ENCODE measurements at places on chromosomes 2 and 18.

DNA sequence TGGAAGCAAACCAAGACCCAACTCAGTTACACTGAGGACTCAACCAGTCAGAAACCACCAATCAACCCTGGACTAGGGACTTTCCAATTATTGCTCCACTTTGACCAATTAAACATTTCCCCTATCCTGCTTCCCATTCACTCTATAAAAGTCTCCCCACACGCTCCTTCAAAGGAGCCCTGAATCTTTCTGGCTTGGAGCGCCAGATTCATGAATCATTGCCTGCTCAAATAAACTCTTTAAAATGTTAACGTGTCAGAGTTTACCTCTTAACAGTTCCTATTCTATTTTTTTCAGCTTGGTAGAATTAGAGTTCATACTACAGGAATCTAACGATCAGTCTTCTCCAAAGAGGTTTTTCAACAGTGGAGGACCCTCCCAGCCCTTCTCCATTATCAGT is 20.7 kb upstream of the SULT1C2 start:
- no peak for DNase-seq

- DNase-seq = no peak
Observed at GRCh38 chr2:88114889-88115288, 13.0 kb downstream of the FABP1 start.

- no peak for DNase-seq
Observed at GRCh38 chr18:72752220-72752619, 115.6 kb downstream of the NETO1 start.

DNA sequence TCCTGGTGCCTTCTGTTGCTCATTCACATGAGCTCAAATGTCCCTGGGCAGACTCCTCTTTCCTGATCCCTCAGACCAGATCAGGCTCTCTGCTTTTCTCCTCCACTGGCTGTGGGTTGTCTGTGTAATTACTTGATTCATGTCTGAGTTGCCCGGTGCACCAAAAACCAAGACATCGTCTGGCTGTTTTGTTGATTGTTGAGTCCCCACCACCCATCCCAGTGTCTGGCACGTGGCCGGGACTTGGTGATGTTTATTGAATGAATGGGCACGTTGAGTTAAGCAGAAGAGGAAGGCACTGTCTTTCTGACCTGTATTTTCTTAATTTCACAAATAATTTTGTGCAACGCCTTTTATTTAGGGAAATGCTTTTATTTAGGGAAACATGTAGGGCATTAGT is 499.1 kb upstream of the HS6ST1 start:
- DNase-seq = no peak

DNA sequence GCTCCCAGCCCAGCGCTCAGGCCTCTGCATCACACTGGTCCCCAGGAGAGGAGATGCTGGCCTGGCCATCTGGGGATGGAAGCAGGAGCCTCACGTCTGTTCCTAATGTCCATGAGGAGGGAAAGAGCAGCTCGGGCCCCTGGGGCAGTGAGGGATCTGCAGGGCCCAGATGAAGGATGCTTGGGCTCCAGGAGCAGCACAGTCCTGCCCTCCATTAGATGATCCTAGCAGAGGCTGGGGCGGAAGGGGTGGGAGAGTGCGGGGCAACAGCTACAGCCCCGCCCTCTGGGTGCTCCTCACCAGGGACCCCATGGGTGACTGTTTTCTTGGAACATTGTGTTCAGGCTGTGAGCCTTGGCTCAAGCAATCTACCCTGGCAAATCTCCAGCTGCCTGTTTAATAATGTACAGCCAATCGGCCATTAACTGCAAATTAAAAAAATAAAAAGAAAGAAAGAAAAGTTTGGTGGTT is 49.7 kb downstream of the TNS1 start:
- no peak for DNase-seq

DNA sequence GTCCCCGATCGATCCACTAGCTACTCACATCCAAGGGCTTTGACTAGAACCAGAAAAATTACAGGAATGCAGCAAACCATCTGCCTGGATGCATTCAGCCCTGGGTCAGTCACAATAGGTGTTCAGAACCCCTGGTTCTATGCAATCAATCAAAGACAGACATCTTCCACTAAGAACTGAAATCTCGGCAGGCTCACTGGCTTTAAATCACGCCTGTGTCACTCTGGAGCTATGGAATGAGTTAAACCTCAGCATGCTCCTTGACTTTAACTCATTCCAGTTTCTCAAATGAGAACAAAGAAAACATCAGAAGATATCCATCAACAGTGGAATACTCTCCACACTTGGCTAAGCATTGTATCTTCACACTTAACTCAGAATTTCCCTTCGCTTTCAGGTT is 68.1 kb upstream of the SPTBN1 start:
- DNase-seq = no peak
